ENCODE measurements at places on chromosomes 12 and 14. TPM values are rescaled to one million over a fixed set of nuclear protein-coding genes. Genes with fewer than 3 reads are reported as not detected.
A peak's percentile ranks its signal among the peaks of the same experiment; 100 is the strongest.

DNA sequence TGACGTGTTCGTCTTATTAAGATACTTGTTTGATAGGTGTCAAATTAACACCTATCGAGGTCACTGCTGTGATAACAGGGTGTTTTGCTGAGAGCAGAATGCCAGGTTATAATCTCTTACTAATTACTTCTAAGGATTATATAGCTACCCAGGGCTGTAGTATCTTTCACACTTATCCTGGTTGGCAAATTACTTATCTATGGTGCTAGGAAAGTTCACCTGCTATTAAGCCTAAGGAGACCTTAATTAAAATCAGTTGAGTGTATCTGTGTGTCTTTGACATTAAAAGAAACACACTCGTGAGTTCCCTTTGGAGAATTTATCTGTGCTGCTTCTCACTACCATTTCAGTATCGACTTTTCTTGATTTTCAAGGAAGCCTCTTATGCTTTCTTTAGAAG is 301.6 kb upstream of the SLC16A7 start:
- no peak overlapping the region for H3K27ac ChIP-seq
- H3K36me3 ChIP-seq = no peaks in the 10 kb centered on the region
- no peaks in the 10 kb centered on the region for H3K4me1 ChIP-seq
- H3K27me3 ChIP-seq = no peaks in the 10 kb centered on the region

- H3K36me3 ChIP-seq = peaks cover 2% of the 10 kb centered on the region
- H3K4me3 ChIP-seq = peak within 1 kb of the TSS; percentile 52
- DNase-seq = peak; percentile 72
These were observed at the start of gene NFATC4 for GRCh38 chr14:24367514-24368211. TSS of gene NFATC4 (plus strand) at chr14:24368184. CDS start at chr14:24368341, 157 bp downstream.

DNA sequence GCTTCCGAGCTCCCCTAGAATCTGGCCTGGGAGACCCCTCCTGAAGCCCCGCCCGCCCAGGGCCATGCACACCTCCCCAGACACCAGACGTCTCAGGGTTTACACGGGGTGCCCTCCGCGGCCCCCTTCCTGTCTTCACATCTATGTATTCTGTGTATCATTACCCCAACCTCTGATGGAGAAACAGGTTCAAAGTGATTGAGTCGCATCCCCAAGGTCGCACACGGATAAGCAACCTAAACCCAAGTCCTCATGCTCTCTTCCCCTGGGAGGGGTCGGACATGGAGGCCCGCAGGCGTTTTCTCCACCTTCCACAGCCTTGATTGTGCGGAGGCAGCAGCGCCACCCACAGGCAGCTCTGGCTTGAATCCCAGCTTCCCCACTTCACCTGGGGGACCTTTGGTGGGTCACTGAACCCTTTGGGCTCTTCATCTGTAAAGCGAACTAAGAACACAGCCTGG is 237.3 kb downstream of the BCL11B start:
- no peak for DNase-seq
- H3K4me3 ChIP-seq = no peak overlapping the region
- H3K4me1 ChIP-seq = no peaks in the 10 kb centered on the region
- no peaks in the 10 kb centered on the region for H3K27me3 ChIP-seq
- no peaks in the 10 kb centered on the region for H3K36me3 ChIP-seq

- H3K4me1 ChIP-seq = no peaks in the 10 kb centered on the region
- H3K4me3 ChIP-seq = no peak overlapping the region
- H3K27me3 ChIP-seq = peaks cover under 1% of the 10 kb centered on the region
- no peaks in the 10 kb centered on the region for H3K36me3 ChIP-seq
- no peak overlapping the region for H3K27ac ChIP-seq
- DNase-seq = no peak
These were observed 5.2 kb upstream of the ST8SIA1 start for GRCh38 chr12:22339691-22340090.

GRCh38 chr14:77302926-77303325 is 17.8 kb downstream of the POMT2 start:
- H3K27ac ChIP-seq = no peak overlapping the region
- H3K36me3 ChIP-seq = peaks cover 20% of the 10 kb centered on the region
- H3K4me3 ChIP-seq = no peak overlapping the region
- H3K27me3 ChIP-seq = no peaks in the 10 kb centered on the region
- no peaks in the 10 kb centered on the region for H3K4me1 ChIP-seq

- no peaks in the 10 kb centered on the region for H3K4me1 ChIP-seq
- DNase-seq = peak; percentile 51
- no peak overlapping the region for H3K4me3 ChIP-seq
- H3K27me3 ChIP-seq = no peaks in the 10 kb centered on the region
- H3K36me3 ChIP-seq = no peaks in the 10 kb centered on the region
These were observed 49.9 kb downstream of the LRRC74A start for GRCh38 chr14:76876076-76876475.

GRCh38 chr14:99874306-99874705 is 81.1 kb downstream of the EML1 start:
- H3K27me3 ChIP-seq = no peaks in the 10 kb centered on the region
- no peaks in the 10 kb centered on the region for H3K4me1 ChIP-seq
- H3K4me3 ChIP-seq = no peak overlapping the region
- H3K36me3 ChIP-seq = no peaks in the 10 kb centered on the region
- no peak for DNase-seq

- no peak overlapping the region for H3K4me3 ChIP-seq
- DNase-seq = no peak
- peak overlapping the region; percentile 69 for H3K27ac ChIP-seq
- H3K4me1 ChIP-seq = peaks cover 90% of the 10 kb centered on the region
- H3K27me3 ChIP-seq = no peaks in the 10 kb centered on the region
- no peaks in the 10 kb centered on the region for H3K36me3 ChIP-seq
These were observed 57.0 kb upstream of the PNMA1 start for GRCh38 chr14:73770977-73771847.

GRCh38 chr14:105213361-105213760 is 32.2 kb upstream of the NUDT14 start:
- no peaks in the 10 kb centered on the region for H3K4me1 ChIP-seq
- H3K36me3 ChIP-seq = peaks cover 65% of the 10 kb centered on the region
- H3K27me3 ChIP-seq = no peaks in the 10 kb centered on the region
- no peak for DNase-seq
- H3K4me3 ChIP-seq = no peak overlapping the region
- no peak overlapping the region for H3K27ac ChIP-seq

DNA sequence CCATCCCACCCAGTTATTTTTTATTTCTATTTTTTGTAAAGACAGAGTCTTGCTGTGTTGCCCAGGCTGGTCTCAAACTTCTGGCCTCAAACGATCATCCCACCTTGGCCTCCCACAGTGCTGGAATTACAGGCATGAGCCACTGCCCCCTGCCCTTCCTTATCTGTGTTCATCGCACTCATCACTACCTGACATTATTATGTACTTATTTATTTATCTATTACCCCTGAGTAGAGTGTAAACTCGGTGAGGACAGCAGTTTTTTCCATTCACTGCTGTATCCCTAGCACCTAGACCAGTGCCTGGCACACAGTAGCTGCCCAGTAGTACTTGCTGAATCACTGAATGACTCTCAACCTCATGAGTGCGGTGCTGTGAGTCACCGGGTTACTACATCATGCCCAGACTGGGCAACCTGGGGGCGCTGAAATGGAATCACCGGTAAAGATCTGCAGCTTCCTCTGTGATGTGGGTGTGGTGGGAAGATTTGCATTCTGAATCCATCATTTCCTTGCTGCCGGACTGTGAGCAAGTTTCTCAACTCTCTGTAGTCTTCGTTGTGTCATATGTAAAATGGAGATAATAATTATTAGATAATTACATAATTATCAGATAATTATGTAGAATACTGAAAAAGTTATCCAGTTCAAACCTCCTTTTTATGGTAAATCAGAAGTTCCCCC is 81.9 kb upstream of the USP44 start:
- H3K36me3 ChIP-seq = no peaks in the 10 kb centered on the region
- DNase-seq = no peak
- peaks cover 18% of the 10 kb centered on the region for H3K4me1 ChIP-seq
- no peaks in the 10 kb centered on the region for H3K27me3 ChIP-seq
- peak overlapping the region; percentile 59 for H3K27ac ChIP-seq

DNA sequence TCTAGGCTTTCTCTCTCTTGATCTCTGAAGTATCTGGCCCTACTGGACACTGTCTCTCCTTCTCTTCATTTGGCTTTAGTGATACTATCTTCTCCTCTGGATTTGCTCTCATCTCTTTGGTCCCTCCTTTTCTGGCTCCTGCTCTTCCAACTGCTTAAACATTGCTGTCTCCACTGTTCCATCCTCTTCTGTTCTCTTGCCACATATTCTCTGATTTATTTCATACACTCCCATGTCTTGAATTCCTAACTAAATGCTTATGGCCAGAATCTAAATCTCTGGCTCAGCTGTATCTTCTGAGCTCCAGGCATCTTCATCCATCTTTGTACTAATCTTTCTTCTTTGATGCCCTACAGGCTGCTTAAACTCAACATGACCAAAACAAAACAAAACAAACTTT is 25.5 kb upstream of the PCED1B start:
- no peaks in the 10 kb centered on the region for H3K4me1 ChIP-seq
- H3K4me3 ChIP-seq = no peak overlapping the region
- no peak overlapping the region for H3K27ac ChIP-seq
- H3K27me3 ChIP-seq = no peaks in the 10 kb centered on the region
- no peak for DNase-seq

KRT79 gene
- polyA plus RNA-seq = 0.30 TPM

MCRS1 gene
- 94.7 TPM for polyA plus RNA-seq

HELB gene
- polyA plus RNA-seq = 0.16 TPM

DTX1 gene
- 1.1 TPM for polyA plus RNA-seq

NKX2-1 gene
- polyA plus RNA-seq = not detected

KRT85 gene
- polyA plus RNA-seq = not detected

ZFHX2 gene
- polyA plus RNA-seq = 0.25 TPM

GALNT4 gene
- 1.7 TPM for polyA plus RNA-seq

Data from heart right ventricle (tissue), 16 donors.